ENCODE measurements at places on chromosomes 2 and 18.
A peak's percentile ranks its signal among the peaks of the same experiment; 100 is the strongest.

DNA sequence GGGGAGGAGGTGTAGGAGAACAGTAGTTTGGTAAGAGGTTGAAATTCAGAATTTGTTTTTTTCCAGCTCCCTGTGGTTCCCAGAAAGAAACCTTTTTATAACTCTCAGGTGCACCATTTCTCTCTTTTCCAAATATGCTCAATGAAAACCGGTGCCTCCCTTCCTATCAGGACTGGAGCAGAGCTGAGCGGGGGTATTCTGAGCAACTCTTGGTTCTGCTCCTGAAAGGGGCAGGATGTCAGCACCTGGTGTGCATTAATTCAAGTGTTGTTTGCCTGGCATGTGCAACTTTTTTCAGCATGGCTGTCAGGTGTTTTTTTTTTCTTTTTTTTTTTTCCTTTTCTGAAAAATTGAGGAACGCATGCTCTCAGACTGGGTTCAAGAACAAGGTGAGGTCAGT is 74.1 kb downstream of the MAPK4 start:
- no peak for DNase-seq

DNA sequence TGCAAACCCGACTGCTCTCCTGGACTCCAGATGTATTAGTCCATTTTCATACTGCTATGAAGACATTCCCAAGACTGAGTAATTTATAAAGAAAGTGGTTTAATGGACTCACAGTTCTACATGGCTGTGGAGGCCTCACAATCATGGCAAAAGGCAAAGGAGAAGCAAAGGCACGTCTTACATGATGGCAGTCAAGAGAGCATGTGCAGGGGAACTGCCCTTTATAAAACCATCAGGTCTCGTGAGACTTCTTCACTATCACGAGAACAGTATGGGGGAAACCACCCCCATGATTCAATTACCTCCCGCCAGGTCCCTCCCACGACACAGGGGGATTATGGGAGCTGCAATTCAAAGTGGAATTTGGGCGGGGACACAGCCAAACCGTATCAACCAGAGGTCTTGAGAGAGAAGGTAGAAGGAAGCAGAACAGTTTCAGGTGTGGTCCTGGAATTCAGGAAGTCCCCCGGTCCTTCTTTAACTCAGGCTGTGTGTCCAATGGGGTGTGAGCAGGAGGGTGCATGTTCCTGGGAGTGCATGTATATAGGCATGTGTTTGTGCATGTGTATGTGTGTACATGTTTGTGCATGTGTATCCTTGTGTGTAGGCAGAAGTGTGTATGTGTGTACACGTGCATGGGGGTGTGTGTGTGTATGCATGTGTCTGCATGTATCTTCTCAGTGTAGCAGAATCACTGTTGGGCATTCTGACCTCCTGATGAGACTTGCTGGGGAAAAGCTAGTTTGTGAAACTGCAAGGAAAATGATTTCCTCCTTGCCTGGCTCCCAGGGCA is 46.2 kb downstream of the GREB1 start:
- no peak for DNase-seq

- DNase-seq = no peak
These were observed 90.0 kb upstream of the OTOS start for GRCh38 chr2:240230291-240230931.

- no peak for DNase-seq
These were observed 2.1 kb upstream of the TOGARAM2 start for GRCh38 chr2:28979041-28979440.

DNA sequence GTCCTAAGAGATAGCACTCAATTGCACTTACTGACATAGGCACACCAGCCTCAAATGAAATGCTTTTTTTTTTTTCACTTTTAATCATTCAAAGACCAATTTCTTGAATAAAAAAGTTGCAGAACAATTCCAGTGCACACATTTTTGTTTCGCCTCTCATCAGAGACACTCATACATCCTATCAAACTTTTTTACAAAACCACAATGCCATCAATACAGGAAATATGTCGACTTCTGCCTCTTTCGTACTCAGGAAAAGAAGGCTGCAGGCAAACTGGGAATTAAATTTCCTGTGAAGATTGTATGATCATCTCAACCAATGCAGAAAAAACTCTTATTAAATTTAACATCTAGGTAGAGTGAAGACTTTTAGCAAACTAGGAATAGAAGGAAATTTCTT is 112.4 kb downstream of the DNER start:
- DNase-seq = no peak

- peak; percentile 40 for DNase-seq
These were observed 146.7 kb downstream of the MYO3B start for GRCh38 chr2:170324640-170325046.

GRCh38 chr2:226730481-226730880 is 69.1 kb downstream of the IRS1 start:
- no peak for DNase-seq

- no peak for DNase-seq
These were observed 111.5 kb downstream of the PLEKHM3 start for GRCh38 chr2:207913772-207914358.

DNA sequence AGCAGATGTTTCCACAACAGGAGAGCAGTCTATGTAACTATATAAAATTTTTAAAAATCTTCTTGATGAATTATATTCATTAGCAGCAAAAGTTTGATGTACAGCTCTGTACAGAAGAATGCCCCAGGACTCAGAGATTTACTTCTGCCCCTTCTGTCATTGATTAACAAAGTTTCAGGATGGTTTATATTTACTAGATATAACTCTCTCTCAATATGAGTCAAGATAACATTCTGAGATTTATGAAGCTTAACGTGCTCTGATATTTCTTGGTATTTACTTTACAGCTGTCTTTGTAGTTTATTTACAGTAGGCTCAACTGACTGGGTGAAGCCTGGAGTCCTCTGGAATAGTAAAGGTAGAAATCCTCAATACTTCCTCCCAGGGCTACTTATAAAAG is 93.6 kb upstream of the HNMT start:
- no peak for DNase-seq

GRCh38 chr2:133130548-133131246 is 437.6 kb downstream of the NCKAP5 start:
- no peak for DNase-seq

DNA sequence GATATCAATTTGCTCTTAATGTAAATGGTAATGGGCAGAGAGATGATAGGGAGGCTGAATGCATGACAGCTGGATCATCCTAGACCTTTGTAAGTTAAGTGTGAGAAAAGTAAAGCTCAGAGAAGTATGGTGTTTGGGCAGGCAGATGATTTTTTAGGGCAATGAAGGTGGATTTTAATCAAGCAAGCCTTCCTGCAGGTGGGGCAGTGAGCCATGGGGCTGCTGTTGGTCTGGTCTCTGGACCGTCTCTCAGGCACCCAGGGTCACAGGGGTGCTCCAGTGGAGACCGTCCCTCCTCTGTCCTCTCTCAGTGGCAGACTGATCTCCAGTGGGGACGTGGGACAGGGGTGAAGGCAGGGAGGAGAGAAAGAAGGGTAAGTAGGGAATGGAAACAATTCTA is 69.8 kb upstream of the STK17B start:
- DNase-seq = no peak

All from Calu3 (cell line).